ENCODE measurements at places on chromosomes 6 and 20.

- DNase-seq, result no peak
Observed at GRCh38 chr20:46720776-46721425, 11.5 kb downstream of the SLC2A10 start.

GRCh38 chr6:106792536-106793236, 163.3 kb downstream of the QRSL1 start:
- no peak for DNase-seq

- DNase-seq, result no peak
Observed at GRCh38 chr6:51892750-51893149, 194.7 kb downstream of the PKHD1 start.

GRCh38 chr20:44180814-44181213, 6.2 kb downstream of the JPH2 start:
- no peak for DNase-seq

All from cortex of kidney (tissue), 1 donor.